ENCODE measurements at places on chromosomes 7 and 10.
A peak's percentile ranks its signal among the peaks of the same experiment; 100 is the strongest.

GRCh38 chr7:65225422-65226006 lies 148.1 kb upstream of the ZNF92 start:
- DNase-seq, result no peak

DNA sequence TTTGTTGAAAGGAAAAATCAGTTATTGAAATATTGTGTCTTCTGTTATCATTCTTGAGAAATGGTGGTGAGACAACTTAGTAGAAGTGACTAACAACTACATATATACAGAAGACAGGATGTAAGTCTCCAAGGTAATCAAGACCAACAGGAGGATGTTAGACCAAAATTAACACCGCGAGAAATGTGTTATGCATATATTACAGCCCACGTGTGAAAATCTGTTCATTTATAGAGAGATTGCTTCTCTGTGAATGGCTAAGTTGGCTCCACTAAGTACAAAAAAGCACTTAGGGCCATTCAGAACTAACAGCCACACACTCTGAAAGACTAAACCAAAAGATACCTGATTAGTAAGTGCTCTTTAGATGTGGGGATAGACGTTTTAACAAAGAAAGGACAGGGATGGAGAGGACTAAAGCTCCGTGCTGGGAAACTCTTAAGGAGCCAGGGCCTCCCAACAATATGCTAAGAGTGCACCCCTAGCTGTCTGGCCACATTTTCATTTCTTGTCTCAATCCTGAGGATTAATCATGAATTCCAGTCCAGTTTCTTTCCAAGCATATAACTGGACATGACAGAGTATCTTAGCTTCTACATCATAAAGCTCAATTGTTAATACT lies 26.5 kb downstream of the HDAC9 start:
- no peak for DNase-seq

DNA sequence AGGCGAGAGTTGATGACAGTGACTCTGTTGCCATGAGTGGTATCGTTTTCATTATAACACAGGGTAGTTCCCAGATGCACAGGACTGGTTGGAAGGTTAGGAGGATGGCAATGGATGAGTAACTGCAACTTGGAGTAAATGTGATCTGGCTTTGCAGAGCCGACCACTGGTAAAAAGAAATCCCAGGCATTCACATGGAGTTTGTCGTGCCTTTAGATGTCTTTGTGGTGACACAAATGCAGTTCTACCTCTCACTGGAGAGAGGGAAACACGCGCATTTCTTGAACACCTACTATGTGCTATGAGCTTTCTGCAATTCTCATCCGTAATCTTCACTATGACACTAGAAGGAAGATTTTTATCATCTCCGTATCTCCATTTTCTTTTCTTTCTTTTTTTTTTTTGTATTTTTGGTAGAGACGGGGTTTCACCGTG lies 1.7 kb upstream of the MNX1 start:
- no peak for DNase-seq

- no peak for DNase-seq
Measured at GRCh38 chr7:68245688-68246087, 1249.1 kb downstream of the TYW1 start.

- no peak for DNase-seq
Measured at GRCh38 chr7:31096198-31096876, 44.2 kb downstream of the ADCYAP1R1 start.

DNA sequence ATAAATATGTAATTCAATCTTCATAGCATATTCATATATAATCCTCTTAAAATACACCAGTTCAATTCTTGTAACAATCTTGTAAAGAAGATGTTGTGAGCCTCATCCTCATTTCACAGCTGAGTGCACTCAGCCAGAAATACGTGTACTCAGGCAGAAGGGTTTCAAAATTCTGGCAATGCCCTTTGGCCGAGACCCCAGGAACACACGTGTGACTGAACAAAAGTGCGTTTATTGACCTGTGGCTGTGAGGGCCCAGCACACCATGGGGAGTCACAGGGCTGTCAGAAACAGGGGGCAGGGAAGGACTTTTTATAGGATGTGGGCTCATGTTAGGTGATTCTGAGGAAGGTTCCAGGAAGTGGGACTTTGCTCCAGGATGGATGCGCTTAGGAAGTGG lies 21.5 kb downstream of the GIMAP8 start:
- no peak for DNase-seq

- no peak for DNase-seq
Measured at GRCh38 chr10:77671594-77672252, 34.1 kb upstream of the KCNMA1 start.

GRCh38 chr10:122468307-122468925 lies 7.1 kb downstream of the HTRA1 start:
- DNase-seq, result no peak

- DNase-seq, result no peak
Measured at GRCh38 chr10:111297351-111297848, 220.6 kb downstream of the ADRA2A start.

GRCh38 chr10:115606741-115607140 lies 513.6 kb downstream of the ATRNL1 start:
- DNase-seq, result no peak

DNA sequence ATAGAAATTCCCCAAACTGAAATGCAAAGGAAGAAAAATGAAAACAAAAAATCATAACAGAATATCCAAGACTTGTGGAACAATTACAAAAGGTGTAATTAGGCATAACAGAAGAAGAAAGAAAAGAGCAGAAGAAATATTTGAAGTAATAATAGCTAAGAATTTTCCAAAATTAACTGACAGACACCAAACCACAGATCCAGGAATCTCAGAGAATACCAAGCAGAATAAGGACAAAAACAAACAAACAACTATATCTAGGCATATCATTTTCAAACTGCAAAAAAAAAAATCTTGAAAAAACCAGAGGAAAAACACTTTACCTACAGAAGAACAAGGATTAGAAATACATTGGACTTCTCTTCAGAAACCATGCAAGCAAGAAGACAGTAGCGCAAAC lies 25.5 kb downstream of the CFAP70 start:
- DNase-seq, result no peak

- DNase-seq, result peak; percentile 78
Measured at GRCh38 chr10:27240212-27241009, at the start of gene ACBD5. ACBD5 (minus strand) TSS chr10:27240797; CDS start chr10:27240688, 109 bp downstream.

- no peak for DNase-seq
Measured at GRCh38 chr7:7504910-7505704, 30.6 kb downstream of the COL28A1 start.

GRCh38 chr10:113128450-113129070 lies 178.5 kb downstream of the TCF7L2 start:
- DNase-seq, result no peak

DNA sequence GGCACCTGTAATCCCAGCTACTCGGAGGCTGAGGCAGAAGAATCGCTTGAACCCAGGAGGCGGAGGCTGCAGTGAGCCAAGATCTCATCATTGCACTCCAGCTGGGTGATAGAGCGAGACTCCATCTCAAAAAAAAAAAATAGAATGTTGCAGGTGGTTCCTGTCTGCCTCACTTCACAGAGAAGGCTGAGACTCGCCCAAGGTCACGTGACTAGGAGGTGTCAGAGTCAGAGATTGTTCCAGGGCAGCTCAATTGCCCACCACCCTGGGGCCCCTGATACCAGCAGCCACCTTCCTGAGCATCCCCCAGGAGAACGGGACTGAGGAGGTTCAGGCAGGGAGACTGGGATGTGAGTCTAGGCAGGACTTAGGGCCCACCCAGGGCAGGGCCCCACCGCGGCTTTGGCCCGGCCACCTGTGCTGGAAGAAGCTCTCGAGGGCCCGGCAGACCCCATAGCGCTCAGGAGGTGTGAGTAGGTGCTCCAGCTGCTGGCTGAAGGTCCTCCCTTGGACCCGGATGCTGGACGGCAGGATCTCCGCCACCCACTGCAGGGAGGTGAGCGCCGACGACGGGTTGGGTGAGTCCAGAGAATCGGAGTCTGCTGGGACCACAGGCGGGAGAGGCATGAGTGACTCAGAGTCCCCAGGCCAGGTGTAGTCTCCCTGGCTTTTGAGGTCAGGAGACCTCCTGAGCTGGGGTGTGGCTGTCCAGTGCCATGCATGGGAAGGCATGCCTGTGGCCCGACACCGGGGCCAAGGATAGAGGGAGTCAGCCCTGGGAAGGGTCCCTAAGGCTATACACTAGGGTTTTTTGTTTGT lies 30.9 kb downstream of the GRID2IP start:
- no peak for DNase-seq

- no peak for DNase-seq
Measured at GRCh38 chr7:88147949-88148348, 71.9 kb downstream of the SRI start.

GRCh38 chr7:108434010-108434409 lies 22.2 kb downstream of the NRCAM start:
- no peak for DNase-seq

GRCh38 chr10:128633864-128634540 lies 507.8 kb upstream of the MKI67 start:
- DNase-seq, result no peak

- DNase-seq, result no peak
Measured at GRCh38 chr7:1691601-1692514, 21.8 kb downstream of the ELFN1 start.

- no peak for DNase-seq
Measured at GRCh38 chr10:114547514-114547913, 110.6 kb downstream of the ABLIM1 start.

DNA sequence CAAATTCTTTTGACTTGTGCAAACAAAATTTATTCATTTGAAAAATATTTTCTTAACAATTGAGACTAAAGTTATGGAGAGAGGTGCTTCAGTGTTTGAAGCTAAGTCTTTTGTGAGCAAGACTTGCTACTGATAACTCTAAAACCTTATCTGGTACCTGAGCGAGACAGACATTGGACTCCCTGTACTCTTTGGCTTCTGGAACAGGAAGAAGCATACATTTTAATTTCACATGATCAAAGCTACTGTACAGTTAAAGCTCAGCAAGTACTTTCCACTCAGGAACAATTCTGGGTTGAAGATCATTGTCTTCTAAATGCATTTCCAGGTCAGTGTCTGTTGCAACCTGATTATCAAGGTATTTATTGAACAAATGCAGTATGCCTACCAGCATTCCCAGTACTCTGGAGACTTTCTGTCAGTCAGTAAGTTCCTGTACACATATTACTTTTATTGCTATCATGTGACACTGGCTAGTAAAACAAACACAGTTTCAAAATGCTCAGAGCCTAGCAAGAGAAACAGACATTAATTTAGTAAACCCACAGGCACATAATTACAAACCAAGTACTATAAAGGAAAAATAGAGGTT lies 42.4 kb downstream of the CABCOCO1 start:
- DNase-seq, result no peak

DNA sequence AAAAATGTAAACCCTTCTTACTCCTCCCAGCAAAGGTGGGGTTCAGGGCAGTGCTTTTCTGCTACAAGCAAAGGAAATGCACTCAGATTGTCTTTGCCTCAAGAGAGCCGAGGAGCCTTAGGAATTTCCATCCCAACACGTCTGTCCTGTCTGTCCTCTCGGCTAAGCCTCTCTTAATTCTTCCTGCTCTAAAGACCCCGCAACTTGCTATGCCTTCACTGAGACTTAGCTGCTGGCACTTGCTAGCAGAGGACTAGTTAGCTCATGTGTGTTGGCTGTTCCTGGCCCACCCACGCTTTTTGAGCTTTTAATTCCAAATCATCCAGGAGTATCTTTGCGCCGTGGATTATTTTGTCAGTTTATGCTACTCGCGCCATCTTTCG lies 481 bp upstream of the NPM3 start:
- no peak for DNase-seq

- DNase-seq, result no peak
Measured at GRCh38 chr7:104228442-104228841, 20.6 kb upstream of the ORC5 start.

DNA sequence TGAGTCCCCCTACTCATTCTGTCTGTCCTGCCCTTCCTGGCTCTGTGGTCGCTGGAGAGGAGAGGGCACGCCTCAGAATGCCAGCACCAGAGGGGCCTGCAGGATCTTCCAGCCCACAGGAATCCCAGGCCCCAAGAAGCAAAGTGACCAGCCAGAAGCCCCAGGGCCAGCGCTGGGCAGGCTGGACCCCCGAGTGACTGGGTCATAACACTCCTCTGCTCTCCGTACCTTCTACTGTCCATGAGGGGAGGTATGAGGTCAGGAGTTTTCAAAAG lies 102.6 kb upstream of the GPR26 start:
- no peak for DNase-seq

GRCh38 chr7:116111475-116111874 lies 80.9 kb upstream of the TFEC start:
- DNase-seq, result no peak

DNA sequence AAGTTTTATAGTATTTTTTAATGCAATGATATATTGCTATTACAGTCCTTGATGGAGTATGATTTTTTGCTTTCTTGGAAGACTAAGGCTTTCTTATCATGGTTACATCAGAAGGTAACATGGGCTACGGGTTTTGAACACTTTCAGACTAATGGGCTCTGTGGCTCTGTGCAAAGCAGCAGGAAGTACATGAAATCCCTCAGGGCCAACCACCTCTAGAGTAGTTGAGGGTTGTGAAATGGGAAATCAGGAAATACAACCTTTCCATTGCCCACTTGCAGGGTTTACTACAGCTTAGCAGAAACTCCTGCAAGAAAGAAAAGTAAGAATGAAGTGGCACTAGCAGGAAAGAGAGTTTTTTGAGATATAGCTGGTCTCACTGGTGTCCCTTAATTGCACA lies 853.5 kb downstream of the KCNMA1 start:
- no peak for DNase-seq

DNA sequence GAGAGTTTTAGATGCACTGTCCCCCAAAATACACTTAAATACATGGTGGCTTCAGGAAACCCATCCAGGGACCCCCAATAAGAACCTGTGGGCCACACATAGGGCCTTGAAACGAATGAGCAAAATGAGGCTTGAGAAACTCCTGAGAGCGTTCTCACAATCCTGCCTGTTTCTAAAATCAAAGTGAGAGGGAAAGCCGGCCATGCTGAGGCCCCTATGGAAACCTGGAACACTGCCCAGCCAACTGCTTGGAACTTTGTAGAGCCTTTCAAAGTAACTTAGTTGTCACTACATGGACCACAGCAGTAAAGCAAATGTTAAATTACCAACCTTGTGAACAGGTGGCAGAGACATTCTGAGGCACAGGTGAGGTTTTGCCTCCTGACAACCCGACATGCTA lies 13.4 kb downstream of the SGMS1 start:
- no peak for DNase-seq

- DNase-seq, result no peak
Measured at GRCh38 chr7:158821171-158822031, 7.9 kb downstream of the ESYT2 start.

GRCh38 chr10:71436268-71437125 lies 39.8 kb downstream of the CDH23 start:
- no peak for DNase-seq

DNA sequence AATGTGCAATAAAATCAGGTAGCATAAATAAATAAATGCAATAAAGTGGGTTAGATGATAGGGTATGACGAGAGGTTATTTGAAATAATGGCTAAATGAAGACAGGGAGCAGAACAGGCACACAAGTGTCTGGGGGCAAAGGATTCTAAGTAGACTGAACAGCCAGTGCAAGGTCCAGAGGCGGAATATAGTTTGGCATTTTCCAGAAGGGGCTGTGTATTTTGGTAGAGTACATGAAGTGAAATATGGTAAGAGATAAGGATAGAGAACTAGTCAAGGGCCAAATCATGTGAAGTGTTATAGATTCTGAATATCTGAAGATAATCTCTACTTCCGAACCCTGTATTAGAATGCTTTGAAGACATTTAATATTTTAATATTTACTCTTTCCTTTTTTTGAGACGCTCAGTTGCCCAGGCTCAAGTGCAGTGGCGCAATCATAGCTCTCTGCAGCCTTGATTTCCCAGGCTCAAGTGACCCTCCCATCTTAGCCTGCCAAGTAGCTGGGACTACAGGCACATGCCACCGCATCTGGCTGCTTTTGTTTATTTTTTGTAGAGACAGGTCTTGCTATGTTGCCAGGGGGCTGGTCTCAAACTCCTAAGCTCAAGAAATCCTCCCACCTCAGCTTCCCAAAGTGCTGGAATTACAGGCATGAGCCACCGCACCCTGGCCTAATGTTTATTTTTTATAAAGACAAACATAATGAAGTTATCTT lies 44.4 kb upstream of the CD36 start:
- no peak for DNase-seq
